Stimulated activated CD8-positive, alpha-beta memory T cell treated with anti-CD3 and anti-CD28 coated beads, Interleukin-15, amount 100 ng/mL, for 48 hours (primary cell): ENCODE measurements at places on chromosomes 6 and 20.

DNA sequence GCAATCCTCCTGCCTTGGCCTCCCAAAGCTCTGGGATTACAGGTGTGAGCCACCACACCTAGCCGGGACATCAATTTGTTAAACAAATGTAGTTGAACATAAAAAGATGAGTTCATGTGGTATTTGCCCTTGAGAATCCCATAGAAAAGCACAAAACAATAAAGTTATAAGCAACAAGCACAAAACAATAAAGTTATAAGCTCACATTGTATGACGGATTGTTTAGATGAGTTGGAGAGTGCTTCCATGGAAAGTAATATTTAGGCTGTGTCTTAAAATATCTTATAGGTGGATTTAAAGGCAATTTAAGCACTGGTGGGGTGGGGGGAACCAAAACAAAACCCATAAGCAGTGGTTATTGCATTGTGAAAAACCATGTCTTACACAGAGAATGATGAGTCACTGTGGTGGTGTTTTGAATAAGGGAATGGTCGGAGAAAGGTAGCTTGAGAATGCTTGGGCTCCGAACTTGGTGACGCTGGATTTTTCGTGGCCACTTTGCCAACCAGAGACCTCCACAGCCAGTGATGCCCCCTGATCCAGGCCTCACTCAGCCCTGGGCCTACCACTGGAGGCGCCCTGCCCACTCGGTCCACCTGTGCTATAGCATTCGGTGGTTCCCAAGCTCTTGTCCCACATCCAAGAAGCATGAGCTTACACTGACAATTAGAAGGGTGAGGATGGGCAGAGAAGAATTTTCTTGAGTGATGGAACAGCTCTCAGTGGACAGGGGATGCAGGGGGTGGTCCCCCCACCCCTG lies 256.0 kb downstream of the CDKAL1 start:
- no peak for DNase-seq

- no peak for DNase-seq
These were observed 206.8 kb downstream of the EYA4 start for GRCh38 chr6:133447924-133448323.

GRCh38 chr20:50728486-50728980 lies 2.8 kb upstream of the PARD6B start:
- no peak for DNase-seq

DNA sequence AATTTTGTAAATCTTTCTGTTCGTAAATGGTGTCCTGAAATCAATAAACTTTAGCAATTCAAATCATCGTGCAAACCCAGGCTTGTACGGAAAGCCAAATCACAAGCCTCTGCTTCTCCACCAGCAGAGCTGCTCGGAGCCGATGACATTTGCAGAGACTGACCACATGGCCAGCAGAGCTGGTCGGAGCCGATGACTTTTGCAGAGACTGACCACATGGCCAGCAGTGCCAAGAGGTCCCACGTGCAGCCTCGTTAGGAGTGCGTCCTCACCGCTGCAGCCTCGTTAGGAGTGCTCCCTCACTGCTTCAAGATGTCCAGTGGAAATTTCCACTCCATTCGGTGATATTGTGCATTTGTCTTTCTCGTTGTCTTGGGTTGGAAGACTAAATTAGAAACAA lies 28.5 kb downstream of the SMOC2 start:
- DNase-seq: no peak

DNA sequence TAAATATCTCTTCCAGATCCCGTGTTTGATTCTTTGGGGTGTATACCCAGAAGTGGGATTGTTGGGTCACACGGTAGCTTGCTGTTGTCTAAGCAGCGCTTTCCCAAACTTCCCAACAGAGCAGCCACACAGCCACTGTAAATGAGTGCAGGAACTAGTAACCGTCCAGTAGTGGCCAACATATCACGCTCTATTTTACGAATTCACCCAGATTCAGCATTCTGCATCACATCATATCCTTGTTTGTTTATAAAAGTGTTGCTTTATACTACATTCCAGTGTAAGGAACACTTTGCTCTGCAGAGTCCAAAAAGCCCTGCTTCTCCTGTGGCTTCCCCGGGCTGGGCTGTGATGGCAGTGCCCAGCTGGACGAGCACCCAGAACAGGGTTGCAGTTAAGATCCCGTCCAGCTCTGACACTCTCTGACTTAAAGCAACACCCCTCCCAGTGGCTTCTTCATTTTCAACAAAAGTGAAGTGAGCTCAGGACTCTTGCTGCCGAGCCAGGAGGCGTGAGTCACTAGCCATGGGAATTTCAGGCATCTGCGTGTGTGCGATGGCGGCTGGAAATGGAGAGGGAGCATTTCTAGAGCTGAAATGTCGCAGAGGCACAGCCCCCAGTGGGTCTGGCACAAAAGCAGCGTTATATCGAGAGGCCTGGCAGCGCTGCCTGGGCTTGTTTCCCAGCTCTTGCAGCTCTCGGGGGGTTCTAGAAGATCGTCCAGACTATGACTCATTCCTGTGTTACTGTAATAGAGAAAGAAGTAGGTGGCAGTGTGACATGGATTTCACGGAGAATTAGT lies 216.3 kb upstream of the ECI2 start:
- DNase-seq: no peak

DNA sequence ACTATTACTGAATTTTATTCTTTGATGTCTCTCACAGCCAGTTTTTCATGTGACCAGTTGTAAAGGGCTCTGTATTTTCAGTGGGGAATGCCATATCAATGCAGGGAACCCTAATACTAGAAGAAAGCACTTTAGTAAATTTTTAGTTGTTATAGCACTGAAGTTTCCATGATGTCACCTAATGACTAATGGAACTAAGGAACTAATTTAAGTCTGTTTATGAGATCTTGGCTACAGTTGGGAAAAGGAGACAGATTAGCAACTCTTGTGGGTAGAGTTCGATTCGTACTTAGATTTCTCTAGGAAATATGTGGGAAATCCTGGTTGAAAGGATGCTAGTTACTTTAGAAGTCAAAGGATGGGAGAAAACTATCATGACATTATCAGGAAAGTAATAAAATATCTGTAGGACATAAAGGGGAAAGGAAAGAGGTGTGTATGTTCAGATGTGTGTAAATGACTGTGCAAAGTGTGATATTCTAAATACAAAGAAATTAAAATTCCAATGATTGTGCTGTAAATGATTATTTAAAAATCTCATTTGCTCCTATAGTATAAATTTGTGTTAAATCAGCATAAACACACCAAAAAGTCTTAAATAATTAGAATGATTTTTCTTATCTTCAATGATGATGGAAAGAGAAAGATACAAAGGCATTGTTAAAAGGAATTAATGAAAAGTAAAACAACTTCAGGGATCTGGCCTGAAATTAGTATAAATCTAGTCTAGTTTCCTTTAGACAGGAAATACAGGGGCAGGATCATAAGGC lies 103.4 kb downstream of the LRRC1 start:
- no peak for DNase-seq

GRCh38 chr6:43911354-43912115 lies 141.5 kb downstream of the VEGFA start:
- no peak for DNase-seq

DNA sequence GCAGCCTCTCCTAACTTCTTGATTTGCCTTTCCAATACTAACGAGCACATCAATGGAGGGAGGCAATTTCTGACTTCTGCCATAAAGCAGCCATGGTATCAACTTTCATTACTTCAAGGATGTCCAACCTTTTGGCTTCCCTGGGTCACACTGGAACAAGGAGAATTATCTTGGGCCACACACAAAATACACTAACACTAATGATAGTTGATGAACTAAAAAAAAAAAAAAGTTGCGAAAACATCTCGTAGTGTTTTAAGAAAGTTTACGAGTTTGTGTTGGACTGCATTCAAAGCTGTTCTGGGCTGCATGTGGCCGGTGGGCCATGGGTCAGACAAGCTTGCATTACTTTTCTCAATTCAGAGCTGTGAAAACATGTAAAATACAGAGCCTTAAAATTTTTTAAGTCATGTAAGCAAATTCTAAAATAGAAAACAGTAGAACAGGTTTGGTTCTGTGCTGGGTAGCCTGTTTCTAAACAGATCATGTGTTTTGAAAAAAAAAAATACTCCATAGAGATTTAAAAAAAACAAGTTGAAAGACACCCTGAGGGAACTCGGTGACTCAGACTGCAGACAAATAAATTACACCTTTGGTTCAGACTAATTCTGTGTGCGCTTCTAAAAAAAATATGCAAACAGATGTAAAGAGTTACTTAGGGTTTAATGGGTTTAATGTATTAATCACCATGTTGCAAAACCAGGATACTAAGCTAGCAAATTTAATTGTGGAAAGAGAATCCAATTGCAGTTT lies 43.6 kb upstream of the SLC22A23 start:
- no peak for DNase-seq

GRCh38 chr6:131135244-131136020 lies at the start of gene AKAP7:
TSS of gene AKAP7 (plus strand) at chr6:131135467. CDS start at chr6:131135764, 297 bp downstream.
- DNase-seq: peak; percentile 42

- no peak for DNase-seq
These were observed 149.4 kb upstream of the SNX9 start for GRCh38 chr6:157673596-157673995.

- DNase-seq: no peak
These were observed 39.6 kb upstream of the CD93 start for GRCh38 chr20:23125625-23126191.

- DNase-seq: no peak
These were observed 85.6 kb upstream of the SSTR4 start for GRCh38 chr20:22949331-22950109.

DNA sequence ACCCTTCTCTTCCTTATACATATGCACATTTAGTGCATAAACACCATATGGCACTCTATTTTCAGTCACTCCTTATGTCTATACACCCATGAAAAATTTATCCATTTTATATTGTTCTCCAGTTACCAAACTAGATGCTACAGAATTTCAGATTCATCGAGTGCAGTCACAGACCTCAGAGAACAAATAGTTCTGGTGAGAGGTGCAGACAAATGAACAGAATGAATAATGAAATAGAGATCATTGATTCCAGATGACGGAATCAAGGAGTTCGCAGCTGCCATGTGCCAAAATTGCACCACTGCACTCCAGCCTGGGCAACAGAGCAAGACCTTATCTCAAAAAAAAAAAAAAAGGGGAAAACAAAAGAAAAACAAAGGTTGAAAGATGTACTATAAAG lies 214.8 kb upstream of the CEP162 start:
- DNase-seq: no peak

DNA sequence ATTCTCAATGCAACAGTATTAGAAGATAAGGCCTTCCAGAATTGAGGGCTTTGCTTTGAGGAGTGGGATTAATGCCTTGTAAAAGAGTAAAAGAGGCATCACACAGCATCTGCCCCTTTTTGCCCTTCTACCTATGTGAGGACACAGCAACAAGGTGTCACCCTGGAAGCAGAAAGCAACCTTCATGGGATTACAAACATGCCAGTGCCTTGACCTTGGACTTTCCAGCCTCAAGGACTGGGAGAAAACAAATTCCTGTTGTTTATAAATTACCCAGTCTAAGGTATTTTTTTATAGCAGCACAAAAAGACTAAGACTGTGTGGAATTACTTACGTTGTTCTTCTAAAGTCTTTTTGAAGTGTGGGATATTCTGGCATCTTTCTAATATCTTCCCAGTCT lies 150.0 kb upstream of the SLC22A16 start:
- DNase-seq: no peak

- DNase-seq: no peak
These were observed 1.4 kb downstream of the PIM1 start for GRCh38 chr6:37171201-37171969.

GRCh38 chr6:158912655-158913054 lies 87.3 kb downstream of the RSPH3 start:
- no peak for DNase-seq

- DNase-seq: no peak
These were observed 475.2 kb downstream of the PTPRT start for GRCh38 chr20:42714298-42715141.

DNA sequence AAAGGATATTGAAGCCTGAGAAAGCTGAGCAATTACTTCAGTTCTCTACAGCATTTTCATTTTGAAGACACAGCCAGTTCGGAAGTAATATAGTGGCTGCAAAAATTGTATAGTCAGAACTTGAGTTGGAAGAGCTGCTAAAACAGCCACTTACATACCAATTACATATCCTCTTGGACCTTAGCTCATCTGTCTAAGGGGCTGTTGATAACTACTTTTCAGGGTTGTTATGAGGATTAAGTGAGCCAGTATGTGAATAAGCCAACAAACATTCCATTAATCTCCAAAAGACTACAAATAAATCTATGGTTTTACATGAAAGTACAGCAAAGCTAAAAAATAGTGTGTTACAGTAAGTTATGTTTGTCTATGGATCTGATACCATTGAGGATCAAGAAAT lies 59.7 kb downstream of the TMEM200A start:
- DNase-seq: no peak

GRCh38 chr20:49591217-49591865 lies 23.4 kb upstream of the PTGIS start:
- no peak for DNase-seq

GRCh38 chr6:143074101-143074500 lies 13.4 kb downstream of the AIG1 start:
- no peak for DNase-seq

DNA sequence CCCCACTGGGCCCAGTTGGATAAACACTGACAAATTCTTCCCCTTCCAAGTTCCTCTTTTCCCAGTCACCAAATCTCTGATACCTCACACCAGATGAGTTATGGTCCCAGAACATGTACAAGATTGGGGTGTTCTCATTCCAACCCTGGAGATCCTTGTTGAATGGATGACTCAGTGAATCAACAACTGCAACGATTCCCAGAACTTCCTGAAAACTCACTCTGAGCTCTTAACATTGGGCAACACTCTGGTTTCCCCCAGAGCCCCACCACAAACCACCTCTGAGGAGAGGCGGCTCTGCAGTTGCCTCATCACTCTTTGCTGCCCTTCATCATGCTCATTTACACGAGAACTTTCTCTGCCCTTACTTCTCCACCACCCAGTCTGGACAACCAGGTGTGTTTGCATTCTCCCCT lies 115.2 kb downstream of the MRPL14 start:
- DNase-seq: no peak

- no peak for DNase-seq
These were observed 21.0 kb downstream of the LRP11 start for GRCh38 chr6:149843051-149843633.

DNA sequence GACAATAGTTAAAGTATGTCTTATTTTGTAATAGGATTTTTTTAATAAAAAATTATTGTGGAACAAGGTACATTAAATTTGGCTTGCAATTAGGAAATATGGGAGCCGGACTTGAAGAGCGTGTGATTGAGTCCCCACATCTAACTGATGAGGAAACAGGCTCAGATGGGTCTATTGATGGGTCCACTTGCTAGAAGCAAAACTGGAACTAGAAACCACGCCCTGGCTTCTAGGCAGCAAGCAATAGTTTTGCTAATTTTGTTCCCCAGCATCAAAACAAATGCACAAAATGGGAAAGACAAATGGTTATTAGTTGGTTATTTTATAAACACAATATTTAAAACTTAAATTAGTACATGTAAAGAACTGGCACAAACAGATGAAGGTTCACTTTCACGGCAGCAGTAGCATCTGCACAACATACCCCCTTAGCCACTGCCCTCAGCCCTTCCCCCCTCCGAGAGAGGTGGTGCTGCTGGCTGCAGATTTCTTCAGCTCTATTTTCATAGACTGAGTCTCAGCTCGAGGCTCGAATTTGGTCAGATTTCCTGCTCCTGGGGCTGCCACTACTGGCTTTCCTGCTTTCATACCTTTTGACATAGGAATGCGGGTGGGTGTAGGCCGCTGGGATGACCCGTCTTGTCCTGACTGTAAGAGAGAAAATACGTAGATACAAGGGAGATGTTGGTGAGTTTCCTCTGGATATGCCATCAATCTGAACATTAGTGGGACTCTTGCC lies 23.8 kb upstream of the TMEM30A start:
- no peak for DNase-seq
